Cortex of kidney (tissue), 1 donor: ENCODE measurements at places on chromosomes 5 and 9.

- no peak for DNase-seq
These were observed 174.0 kb downstream of the FGF18 start for GRCh38 chr5:171593401-171593800.

GRCh38 chr5:148858547-148858946, 32.1 kb downstream of the ADRB2 start:
- no peak for DNase-seq

GRCh38 chr5:302966-303365, 18.5 kb upstream of the AHRR start:
- no peak for DNase-seq

- DNase-seq = no peak
These were observed 744.9 kb downstream of the TAF11L14 start for GRCh38 chr5:18379189-18379588.

DNA sequence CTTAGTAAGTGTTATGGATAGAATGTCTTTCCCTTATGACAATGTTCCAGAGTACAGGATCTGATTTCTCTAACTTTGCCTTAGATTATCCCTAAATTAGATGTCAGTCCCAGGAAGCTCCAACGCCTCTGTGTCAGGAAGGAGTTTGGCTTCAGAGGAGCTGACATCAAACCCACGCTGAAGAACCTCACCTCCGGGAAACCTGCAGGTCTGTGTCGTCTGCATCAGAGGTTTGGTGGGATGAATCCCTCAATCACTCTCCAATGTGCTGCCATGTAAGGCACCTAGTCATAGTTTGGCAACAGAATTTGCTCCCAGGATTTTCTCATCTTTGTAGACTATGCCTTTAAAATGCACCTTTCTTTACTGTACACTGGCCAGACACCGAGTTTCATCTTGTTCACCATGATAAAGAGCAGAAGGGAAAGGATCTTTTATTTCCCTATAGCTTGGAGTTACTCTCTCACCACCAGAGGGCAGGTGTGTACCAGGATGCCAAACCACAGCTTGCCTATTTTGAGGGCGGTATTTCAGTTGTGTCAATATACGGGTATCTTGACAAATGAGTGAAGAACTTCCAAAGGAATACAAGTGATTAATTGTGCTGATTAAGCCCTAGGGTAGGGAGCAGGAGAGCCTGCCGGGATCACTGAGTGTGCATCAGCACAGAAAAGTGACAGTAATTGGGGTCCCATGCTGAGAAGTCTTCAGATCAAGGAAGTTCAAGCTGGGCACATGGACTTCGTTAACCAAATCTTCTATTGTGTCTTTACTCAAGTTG, 23.4 kb downstream of the MINAR2 start:
- no peak for DNase-seq

GRCh38 chr9:35415402-35416097, 74.4 kb upstream of the RUSC2 start:
- DNase-seq = no peak

DNA sequence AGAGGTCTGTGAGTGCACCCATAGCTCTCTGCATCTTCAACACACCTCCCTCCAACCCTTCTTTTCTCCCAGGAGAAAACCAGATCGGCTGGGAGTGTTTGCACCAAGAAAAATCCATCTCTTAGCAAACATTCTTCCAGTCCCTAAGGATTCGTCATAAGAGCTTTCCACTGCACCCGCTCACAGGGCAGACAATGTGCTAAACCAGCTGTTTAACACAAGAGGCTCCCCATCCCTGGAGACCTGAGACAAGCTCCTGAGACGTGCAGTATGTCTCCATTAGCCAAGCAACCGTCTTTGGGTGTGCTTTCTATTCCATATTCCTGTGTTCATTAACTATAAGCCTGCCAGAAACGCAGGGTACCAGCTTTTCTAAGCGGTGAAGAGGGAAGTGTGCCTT, 93.6 kb upstream of the ZNF462 start:
- no peak for DNase-seq

GRCh38 chr5:141767671-141768070, 85.6 kb upstream of the ARAP3 start:
- no peak for DNase-seq

GRCh38 chr5:177957241-177957640, 38.8 kb downstream of the PROP1 start:
- DNase-seq = no peak

DNA sequence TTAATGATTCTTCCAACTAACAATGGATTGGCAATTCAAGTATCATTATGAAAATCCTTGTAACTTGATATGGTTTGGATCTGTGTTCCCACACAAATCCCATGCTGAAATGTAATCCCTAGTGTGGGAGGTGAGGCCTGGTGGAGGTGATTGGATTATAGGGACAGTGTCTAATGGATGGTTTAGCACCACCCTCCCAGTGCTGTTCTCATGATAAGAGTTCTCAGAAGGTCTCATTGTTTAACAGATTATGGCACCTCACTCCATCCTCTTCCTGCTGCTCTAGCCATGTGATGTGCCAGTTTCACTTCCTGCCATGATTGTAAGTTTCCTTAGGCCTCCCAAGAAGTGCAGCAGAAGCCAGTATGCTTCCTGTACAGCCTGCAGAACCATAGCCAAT, 1116.2 kb upstream of the EDIL3 start:
- DNase-seq = no peak

GRCh38 chr5:96790961-96791504, 16.7 kb downstream of the ERAP1 start:
- no peak for DNase-seq

- DNase-seq = no peak
These were observed 34.3 kb downstream of the FAT2 start for GRCh38 chr5:151556806-151557205.

DNA sequence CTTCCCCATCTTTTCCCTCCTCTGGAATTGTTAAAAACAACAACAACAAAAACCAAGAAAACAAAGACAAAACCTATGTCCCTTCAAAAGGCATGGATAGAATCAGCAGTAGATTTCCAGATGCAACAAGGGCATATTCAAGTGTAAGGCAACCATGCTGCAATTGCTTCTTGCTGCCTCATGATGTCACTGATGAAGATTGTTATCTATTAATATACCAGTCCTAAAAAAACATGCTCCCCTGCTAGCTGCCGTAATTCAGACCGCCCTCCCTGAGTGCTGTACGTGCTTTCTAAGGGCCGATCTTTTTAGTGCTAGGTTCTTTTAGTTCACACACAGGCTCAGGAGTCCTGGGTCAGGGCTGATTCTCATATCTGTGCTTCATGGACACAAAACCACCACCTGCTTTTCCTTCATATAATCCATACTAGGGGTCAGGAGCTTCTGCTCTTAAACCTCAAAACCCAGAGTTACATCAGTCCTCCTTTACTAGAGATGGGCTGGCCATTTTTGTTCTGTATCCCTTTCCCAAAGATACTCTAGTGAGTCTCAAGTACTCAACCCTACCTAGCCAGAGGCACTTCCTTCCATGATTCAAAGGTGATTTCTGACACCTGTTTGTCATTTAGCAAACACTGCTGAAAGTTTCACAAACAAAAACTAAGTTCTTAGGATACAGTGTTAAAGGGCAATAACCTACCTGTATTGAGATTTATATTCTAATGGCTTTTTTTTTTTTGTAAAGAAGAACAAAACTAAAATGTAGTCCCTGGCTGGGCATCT, 82.1 kb downstream of the GIN1 start:
- no peak for DNase-seq

- no peak for DNase-seq
These were observed 44.0 kb upstream of the XPA start for GRCh38 chr9:97740848-97741821.

DNA sequence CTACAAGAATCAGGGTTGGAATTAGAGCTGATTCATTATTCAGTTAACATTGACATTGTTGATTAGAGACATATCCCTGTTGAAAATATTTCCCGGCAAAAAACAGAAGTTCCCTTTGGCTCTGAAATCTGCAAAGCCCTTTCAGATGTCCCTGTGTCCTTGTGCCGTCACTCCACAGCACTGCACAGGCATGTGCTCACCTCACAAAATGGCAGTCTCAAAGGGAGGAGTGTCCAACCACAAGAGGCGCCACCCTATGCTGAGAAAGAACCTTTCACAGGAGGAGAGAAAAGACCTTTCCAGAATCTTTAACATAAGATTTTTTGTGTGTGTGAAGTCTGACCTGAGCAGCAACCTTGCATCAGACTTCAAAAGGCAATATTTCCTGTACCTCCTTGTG, 112.8 kb upstream of the PRSS3 start:
- no peak for DNase-seq

GRCh38 chr5:41094871-41095270, 23.7 kb upstream of the MROH2B start:
- no peak for DNase-seq

DNA sequence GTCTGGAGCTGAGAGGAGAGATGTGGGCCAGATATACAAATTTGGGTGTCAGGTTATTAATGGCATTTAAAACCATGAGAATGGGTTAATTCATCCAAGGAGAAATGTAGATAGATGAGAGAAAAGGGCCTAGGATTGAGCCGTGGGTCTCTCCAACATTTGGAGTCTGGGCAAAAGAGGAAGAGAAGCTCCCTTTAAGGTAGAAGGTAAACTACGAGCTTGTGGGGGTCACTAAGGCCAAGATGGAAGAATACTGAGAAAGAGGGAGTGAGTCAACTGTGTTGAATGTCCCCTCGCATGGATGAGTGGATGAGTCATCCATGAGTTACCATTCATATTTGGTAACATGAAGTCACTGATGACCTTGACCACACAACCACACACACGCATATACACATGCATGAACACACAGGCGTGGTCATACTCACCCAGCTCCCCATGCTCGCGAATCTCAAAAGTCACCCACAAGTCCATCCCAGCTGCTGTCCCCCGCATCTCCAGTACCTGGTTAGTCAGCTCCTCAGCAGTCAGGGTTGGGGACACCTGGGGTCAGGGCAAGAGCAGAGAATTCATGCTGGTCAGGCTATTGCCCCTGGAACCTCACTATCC, 6.8 kb upstream of the FCHSD1 start:
- no peak for DNase-seq

DNA sequence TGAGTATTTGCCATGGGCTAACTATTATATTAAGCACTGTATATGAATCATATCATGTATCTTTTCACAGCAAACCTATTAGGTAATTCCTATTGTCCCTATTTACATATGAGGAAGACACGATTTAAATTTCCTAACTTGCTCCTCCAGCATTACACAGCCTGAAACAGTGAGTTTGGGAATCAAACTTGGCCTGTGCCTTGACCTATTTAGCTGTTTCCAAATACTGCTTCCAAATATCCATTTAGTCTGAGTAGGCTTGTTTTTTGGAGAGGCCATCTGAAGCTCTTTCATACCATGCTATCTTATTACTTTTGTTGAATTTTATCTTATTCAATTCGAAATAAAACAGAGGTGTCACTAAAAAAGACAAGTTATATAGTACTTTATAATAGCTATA, 447.3 kb upstream of the MPDZ start:
- no peak for DNase-seq

- DNase-seq = no peak
These were observed 201.6 kb downstream of the DCP2 start for GRCh38 chr5:113178073-113178779.

DNA sequence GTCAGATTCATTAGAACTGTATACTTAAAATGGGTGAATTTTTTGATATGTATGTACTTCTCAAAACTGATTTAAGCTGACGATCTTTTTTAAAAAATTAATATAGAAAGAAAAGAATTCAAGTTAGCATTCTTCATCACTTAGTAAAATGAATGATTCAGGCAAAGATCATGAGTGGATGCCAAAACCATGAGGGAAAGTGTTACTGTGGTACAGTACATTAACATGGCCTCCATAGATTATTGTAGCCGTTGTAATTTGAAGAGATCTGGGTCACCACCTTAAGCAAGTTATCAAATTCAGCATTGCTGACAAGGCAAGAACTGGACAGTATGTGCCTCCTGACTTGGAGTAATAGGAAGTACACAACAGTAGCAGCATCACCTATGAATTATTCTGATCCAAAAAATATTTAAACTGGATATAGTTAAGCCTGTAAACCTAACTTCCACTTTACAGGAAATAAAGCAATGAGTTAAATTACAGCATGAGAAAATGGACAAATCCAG, 29.7 kb downstream of the C9orf85 start:
- no peak for DNase-seq

DNA sequence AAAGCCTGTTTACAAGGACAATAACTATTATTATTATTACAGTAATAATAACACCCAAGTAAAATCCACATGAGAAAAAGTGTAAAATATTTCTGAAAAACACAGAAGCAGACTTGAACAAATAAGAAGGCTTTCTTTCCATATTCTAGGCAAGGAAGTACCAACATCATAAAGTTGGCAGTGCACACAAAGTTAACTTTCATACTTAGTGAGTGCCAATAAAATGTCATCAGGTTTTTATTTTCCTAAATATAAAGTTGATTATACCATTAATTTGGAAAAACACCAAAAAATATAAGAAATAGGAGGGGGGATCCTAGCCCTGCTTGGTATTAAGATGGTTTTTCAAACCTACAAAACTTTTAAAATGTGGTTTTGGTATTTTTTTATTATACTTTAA, 161.4 kb downstream of the PRELID2 start:
- no peak for DNase-seq

DNA sequence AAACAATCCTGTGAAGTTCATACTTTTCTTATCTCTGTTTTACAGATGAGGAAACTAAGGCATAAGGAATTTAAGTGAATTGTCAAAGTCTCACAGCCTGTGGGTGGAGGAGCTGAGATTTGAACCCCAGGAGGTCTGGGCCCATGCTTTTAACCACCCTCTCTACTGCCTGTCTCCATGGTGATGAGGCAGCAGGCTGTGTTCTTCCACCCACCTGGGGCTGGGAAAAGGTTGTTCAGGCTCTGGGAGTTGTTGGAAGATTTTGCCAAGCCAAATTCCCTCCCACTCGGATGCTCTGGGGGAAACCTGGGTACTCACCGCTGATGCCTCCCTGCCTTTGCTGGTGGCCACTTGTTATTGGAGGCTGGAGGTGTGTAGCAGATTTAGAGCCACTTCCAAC, 18.3 kb upstream of the SYNPO start:
- no peak for DNase-seq

- no peak for DNase-seq
These were observed 300.9 kb downstream of the NTRK2 start for GRCh38 chr9:84970432-84970831.

- DNase-seq = no peak
These were observed 89.8 kb downstream of the SLC1A3 start for GRCh38 chr5:36696059-36696673.

GRCh38 chr5:55421074-55421529, 113.3 kb downstream of the MTREX start:
- DNase-seq = no peak
